ENCODE measurements at places on chromosomes 11 and 22.

- no peak overlapping the region for H3K27ac ChIP-seq
- no peak for DNase-seq
- no peaks in the 10 kb centered on the region for H3K36me3 ChIP-seq
- no peaks in the 10 kb centered on the region for H3K27me3 ChIP-seq
Measured at GRCh38 chr22:26033071-26033470, 136.2 kb upstream of the SEZ6L start.

DNA sequence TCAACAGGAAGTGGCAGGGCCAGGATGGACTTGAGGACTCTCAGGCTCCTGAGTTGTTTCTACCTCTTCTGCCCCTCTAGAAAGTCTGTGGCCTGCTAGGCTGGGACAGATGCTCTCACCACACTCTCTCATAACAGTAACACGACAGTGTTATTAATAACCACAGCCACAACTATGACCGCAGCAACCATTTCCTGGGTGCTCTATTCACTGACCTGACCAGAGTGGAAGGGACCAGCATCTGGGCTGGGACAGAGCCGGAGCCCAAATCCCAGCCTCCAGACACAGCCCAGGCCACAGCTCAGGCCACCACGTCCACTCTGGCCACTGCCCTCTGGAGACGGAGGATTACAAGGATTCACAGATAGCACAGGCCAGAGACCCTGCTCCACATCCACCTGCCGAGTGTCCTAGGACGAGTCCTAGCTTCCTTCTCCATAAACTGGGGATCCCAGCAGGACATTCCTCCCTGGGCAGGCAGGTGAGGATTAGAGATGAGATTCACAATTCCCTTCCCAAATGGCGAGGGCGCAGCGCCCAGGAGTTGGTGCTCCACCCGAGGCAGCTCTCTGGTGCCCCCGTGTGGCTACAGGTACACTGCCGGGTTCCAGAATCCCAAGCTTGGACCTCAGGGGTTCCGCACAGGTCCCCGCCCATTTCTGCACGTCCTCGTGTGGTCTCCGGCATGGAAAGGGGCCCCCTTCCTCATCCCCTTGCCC lies 7.1 kb downstream of the PNPLA5 start:
- peak; percentile 58 for DNase-seq
- no peaks in the 10 kb centered on the region for H3K36me3 ChIP-seq
- no peak overlapping the region for H3K4me3 ChIP-seq
- no peaks in the 10 kb centered on the region for H3K4me1 ChIP-seq

- no peak for DNase-seq
- no peaks in the 10 kb centered on the region for H3K27me3 ChIP-seq
- H3K4me1 ChIP-seq: no peaks in the 10 kb centered on the region
- no peaks in the 10 kb centered on the region for H3K36me3 ChIP-seq
Measured at GRCh38 chr11:116202922-116203321, 569.9 kb downstream of the BUD13 start.

GRCh38 chr11:103395612-103396011 lies 286.4 kb downstream of the DYNC2H1 start:
- H3K27me3 ChIP-seq: no peaks in the 10 kb centered on the region

- no peak overlapping the region for H3K27ac ChIP-seq
- no peaks in the 10 kb centered on the region for H3K4me1 ChIP-seq
- no peaks in the 10 kb centered on the region for H3K36me3 ChIP-seq
- H3K4me3 ChIP-seq: no peak overlapping the region
- no peaks in the 10 kb centered on the region for H3K27me3 ChIP-seq
- no peak for DNase-seq
Measured at GRCh38 chr22:37604875-37605274, 3.8 kb upstream of the GGA1 start.

DNA sequence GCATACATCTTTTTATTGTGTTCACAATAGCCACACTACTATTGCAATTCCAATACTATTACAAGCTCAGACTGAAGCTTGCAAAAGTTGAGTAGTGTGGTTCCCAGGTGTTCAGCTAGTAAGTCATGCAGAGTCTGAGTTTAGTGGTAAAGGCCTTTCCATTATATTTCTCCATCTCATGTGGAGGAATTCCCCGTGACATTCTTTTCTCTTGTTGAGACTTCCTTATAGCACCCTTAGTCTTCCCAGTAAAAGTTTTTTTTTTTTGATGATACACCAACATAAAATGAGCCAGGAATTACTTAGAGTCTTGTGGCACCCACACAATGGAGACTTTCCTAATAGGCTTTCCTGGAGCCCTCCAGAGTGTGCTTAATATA lies 110.8 kb downstream of the UVRAG start:
- no peak for DNase-seq
- no peaks in the 10 kb centered on the region for H3K27me3 ChIP-seq
- no peaks in the 10 kb centered on the region for H3K36me3 ChIP-seq
- H3K4me3 ChIP-seq: no peak overlapping the region

- H3K4me1 ChIP-seq: peaks cover 10% of the 10 kb centered on the region
- no peak overlapping the region for H3K27ac ChIP-seq
- H3K27me3 ChIP-seq: no peaks in the 10 kb centered on the region
- H3K4me3 ChIP-seq: no peak overlapping the region
- DNase-seq: no peak
- no peaks in the 10 kb centered on the region for H3K36me3 ChIP-seq
Measured at GRCh38 chr22:36900225-36900624, 13.2 kb upstream of the CSF2RB start.

GRCh38 chr11:104946907-104947306 lies 21.5 kb downstream of the CASP4 start:
- peak; percentile 50 for DNase-seq
- H3K27ac ChIP-seq: no peak overlapping the region
- H3K4me3 ChIP-seq: no peak overlapping the region

DNA sequence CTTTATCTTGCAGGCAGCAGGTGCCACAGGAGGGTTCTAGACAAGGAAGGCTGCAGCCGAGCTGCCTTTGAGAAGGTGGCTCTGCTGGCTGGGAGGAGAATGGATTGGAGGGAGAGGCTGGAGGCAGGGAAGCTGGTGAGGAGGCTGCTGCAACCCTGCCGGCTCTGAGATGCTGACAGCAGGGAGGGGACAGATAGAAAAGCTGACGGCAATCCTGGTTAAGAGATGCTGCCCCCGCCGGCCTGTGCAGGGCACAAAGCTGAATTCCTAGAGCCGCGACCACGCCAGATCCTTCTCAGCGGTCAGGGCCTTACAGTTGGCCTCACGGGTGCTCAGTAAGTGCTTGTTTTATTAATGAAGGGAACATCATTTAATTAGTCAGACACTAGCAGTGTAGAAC lies 105.4 kb downstream of the CACNA1I start:
- no peak overlapping the region for H3K4me3 ChIP-seq
- DNase-seq: no peak
- no peaks in the 10 kb centered on the region for H3K4me1 ChIP-seq
- H3K27ac ChIP-seq: no peak overlapping the region
- no peaks in the 10 kb centered on the region for H3K27me3 ChIP-seq
- H3K36me3 ChIP-seq: peaks cover 2% of the 10 kb centered on the region

DNA sequence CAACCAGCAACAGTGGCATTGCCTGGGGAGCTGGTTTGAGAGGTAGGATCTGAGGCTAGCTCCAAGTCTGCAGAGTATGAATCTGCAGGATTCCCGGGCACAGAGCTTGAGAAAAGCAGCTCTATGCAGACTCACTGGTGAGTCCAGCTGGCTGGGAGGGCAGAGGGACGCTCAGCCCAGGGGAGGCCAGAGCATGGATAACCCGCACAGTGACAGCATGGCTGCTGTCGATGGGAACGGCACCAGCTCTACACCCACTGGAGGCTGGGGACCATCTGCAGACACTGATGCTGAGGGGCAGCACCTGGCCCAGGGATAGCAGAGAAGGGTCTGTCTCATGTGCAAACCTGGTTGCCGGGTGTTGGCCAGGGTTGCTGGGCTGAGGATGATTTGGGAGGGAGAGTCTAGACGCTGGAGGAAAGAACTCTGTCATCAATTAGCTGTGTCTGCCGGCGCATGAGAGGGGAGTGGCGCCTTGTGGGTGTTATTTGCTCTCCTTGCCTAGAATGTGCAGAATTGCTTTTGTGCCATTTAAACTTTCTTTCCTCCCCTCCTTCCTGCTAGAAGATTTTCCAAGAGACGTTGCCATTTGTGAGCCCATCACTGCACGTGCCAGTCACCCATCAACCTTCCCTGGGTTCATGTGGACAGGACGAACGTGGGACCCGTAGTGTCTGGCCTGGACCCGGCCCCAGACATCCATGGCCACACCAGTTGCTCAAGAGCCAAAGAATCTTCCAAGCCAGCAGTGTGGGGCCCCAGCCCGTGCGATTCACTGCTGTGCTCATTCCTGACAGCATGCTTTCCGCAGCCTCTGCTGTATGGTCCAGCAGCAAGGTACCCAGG lies 19.1 kb upstream of the LINC01488 start:
- H3K36me3 ChIP-seq: no peaks in the 10 kb centered on the region
- no peak overlapping the region for H3K4me3 ChIP-seq
- no peak overlapping the region for H3K27ac ChIP-seq
- no peak for DNase-seq

- H3K4me3 ChIP-seq: no peak overlapping the region
- H3K36me3 ChIP-seq: no peaks in the 10 kb centered on the region
- H3K27me3 ChIP-seq: no peaks in the 10 kb centered on the region
- H3K27ac ChIP-seq: no peak overlapping the region
Measured at GRCh38 chr11:87954476-87954875, 220.8 kb downstream of the RAB38 start.

GRCh38 chr11:103898577-103899336 lies 137.7 kb upstream of the DDI1 start:
- H3K4me1 ChIP-seq: no peaks in the 10 kb centered on the region
- H3K27me3 ChIP-seq: 0 out of 2 replicates have a peak, but pooled peaks cover 1% of the 10 kb centered on the region
- H3K27ac ChIP-seq: no peak overlapping the region
- H3K36me3 ChIP-seq: no peaks in the 10 kb centered on the region
- H3K4me3 ChIP-seq: no peak overlapping the region

DNA sequence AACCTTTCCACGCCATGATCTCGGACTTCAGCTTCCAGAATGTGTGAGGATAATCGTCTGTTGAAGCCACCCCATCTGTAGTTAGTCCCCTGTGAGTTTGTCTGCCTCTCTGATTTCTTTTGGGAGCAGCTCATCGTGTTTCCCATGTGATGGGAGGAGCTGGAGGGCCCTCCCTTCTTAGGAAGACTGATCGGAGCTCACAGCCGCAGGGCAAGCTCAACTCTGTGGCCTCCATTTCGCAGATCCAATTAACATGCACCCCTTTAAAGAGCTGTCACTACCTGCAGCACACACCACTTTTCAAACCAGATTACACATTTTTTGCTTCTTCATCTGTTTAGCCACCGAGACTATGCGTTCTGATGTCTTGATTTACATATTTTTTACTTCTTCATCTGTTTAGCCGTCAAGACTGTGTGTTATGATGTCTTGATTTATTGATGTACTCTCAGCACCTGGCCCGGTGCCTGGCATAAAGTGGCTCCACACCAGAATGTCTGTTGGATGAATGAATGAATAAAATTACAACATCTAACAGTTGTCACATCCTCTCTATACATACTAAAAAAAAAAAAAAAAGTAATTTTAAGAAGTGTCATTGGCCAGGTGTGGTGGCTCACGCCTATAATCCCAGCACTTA lies 14.9 kb upstream of the PPFIA1 start:
- H3K4me1 ChIP-seq: no peaks in the 10 kb centered on the region
- H3K4me3 ChIP-seq: no peak overlapping the region
- H3K27me3 ChIP-seq: no peaks in the 10 kb centered on the region
- DNase-seq: no peak
- no peak overlapping the region for H3K27ac ChIP-seq
- no peaks in the 10 kb centered on the region for H3K36me3 ChIP-seq

- no peaks in the 10 kb centered on the region for H3K27me3 ChIP-seq
- no peaks in the 10 kb centered on the region for H3K36me3 ChIP-seq
- no peak overlapping the region for H3K4me3 ChIP-seq
- H3K4me1 ChIP-seq: peaks cover 4% of the 10 kb centered on the region
- DNase-seq: no peak
Measured at GRCh38 chr11:115611343-115611742, 107.1 kb upstream of the CADM1 start.

DNA sequence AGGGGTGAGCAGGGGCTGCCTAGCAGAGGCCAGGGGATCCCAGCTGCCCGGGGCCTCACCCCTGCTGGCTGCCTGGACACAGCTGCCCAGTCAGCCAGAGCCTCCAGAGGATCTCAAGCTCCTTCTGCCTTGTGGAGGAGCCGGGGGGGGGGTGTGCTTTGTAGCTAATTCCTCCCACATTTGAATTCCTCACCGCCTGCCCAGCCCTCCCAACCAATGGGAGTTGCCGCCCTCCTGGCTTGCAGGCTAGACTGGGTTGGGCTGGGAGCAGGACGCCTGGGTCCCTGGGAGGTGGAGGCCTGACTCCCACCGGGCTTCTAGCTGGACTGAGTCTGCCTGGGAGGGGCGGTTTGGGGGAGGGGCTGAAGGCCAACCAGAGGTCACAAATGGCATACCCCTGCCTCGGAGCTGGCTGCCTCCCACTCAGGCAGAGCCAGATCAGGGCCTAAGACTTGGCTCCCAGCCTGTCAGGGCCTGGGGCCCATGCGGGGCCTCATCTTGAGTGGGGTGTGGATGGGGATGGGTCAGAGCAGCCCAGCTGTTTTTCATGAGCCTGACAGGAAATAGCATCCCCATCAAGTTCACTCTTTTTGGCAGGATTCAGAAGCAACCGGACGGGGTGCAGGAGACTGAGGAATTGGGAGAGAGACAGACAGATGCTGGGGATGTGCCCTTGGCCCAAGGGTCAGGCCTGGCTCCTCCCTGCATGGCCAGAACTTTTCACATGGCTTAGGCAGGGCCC lies 29.2 kb upstream of the PDE2A start:
- peaks cover 16% of the 10 kb centered on the region for H3K4me1 ChIP-seq
- no peak overlapping the region for H3K4me3 ChIP-seq
- peaks cover 11% of the 10 kb centered on the region for H3K36me3 ChIP-seq
- H3K27me3 ChIP-seq: no peaks in the 10 kb centered on the region
- DNase-seq: no peak

- H3K27ac ChIP-seq: no peak overlapping the region
- H3K4me1 ChIP-seq: peaks cover 1% of the 10 kb centered on the region
- no peak for DNase-seq
- no peak overlapping the region for H3K4me3 ChIP-seq
Measured at GRCh38 chr11:62477927-62478326, 59.1 kb downstream of the SCGB1A1 start.

- DNase-seq: no peak
- H3K36me3 ChIP-seq: no peaks in the 10 kb centered on the region
- H3K4me3 ChIP-seq: no peak overlapping the region
- H3K27me3 ChIP-seq: no peaks in the 10 kb centered on the region
- no peak overlapping the region for H3K27ac ChIP-seq
- peaks cover 2% of the 10 kb centered on the region for H3K4me1 ChIP-seq
Measured at GRCh38 chr11:134045799-134046635, 22.9 kb upstream of the JAM3 start.

Data from iPS DF 6.9 (cell line).